ENCODE measurements at places on chromosomes 5 and 9. TPM values are rescaled to one million over a fixed set of nuclear protein-coding genes. Genes with fewer than 3 reads are reported as not detected.

GRCh38 chr9:9585920-9586319 lies 1026.9 kb downstream of the PTPRD start:
- DNase-seq, result no peak

DNA sequence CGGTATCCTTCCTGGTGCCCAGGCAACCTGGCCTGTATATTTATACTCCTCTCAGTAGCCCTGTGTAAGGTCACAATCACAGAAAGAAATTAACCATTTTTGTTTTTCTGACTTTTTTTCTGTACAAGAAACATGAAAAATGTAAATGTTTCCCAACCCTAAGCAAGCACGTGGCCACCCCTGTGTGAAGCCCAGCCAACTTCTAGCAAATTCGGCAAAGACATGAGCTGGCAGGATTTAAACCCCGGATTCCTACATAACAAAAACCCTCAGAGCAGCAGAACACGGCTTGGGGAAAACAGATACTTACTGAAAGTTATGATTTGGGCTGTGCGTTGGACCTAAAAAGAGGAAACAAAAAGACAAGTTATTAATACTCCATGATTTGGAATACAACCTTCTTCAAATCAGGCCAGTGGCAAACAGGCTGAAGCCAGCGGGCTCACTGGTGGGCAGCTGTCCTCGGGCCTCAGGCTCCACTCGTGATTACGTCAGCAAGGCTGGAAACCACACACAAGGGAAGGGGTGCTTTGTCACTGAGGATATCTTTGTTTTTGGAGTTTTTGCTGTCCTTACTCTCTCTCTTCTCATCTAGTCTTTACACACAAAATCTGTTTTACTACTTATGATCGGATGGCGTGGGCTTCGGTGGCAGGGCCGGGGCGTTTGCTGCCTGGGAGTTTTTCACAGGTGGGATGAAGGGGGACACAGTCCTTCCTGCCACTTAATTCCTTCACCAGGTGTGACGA lies 194.1 kb downstream of the ROR2 start:
- no peak for DNase-seq

GRCh38 chr5:23612701-23613100 lies 105.3 kb downstream of the PRDM9 start:
- no peak for DNase-seq

DNA sequence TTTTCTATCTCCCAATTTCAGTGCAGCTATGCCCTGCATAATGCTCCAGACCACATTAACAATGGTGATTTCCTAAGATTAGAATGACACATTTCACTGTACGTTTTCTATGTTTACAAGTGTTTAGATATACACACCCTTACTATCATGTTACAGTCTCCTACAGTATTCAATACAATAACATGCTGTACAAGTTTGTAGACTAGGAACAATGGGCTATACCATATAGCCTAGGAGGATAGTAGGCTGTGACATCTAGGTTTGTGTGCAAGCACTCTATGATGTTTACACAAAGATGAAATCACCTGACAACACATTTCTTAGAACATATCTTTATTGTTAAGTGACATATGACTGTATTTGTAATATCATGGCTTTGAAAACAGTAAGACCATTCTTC lies 1435.6 kb upstream of the NUDT12 start:
- no peak for DNase-seq

- peak; percentile 62 for DNase-seq
Measured at GRCh38 chr5:72018143-72018803, 89.0 kb upstream of the MAP1B start.

- no peak for DNase-seq
Measured at GRCh38 chr5:87900419-87900818, 368.2 kb downstream of the TMEM161B start.

DNA sequence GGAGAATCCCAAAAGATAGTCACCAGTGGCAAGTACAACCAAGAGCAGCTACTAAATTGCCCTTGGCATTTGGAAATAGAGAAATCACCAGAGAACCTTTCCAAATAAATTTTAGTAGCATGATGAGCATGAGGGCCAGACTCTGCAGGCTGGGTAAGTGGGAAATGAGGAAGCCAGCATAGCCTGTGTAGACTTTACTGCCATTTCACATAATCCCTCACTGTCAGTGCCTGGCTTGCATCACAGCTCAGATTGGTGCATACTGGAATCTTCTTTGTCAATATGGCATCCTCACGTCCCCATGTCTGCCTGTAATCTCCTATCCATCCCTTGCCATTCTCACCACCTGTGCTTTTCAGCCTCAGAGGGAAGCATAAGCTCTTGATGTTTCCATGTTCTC lies 14.5 kb downstream of the GRAMD2B start:
- no peak for DNase-seq

CERCAM gene
- 28.0 TPM for total RNA-seq

Measured in body of pancreas (tissue), 4 donors.